ENCODE measurements at places on chromosomes 16 and 17.
A peak's percentile ranks its signal among the peaks of the same experiment; 100 is the strongest.

GRCh38 chr17:35373984-35374765 lies 754 bp upstream of the SLFN11 start:
- DNase-seq, result peak; percentile 44

DNA sequence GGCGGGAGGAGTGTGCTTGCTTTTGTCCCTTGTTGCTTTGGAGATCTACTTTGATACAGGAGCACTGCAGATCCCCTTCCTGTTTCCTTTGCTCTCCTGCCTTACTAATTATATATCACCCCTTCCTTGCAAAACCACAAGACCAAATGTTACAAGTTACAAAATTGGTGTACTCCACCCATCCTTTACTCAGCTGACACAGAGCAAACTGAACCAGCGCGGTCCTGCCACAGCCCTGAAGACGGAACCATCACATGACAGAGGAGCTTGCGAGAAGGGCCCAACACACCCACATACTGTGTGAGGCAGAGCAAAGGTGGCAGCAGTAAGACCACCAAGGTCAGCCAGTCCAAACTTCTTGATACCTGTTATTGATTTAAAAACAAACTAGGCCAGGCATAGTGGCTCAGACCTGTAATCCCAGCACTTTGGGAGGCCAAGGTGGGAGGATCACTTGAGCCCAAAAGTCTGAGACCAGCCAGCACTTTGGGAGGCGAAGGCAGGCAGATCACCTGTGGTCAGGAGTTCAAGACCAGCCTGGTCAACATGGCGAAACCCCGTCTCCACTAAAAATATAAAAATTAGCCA lies 33.2 kb downstream of the CYTH1 start:
- no peak for DNase-seq

GRCh38 chr16:52591471-52591870 lies 44.5 kb upstream of the TOX3 start:
- no peak for DNase-seq

GRCh38 chr17:63993368-63993985 lies 4.7 kb upstream of the PRR29 start:
- DNase-seq, result no peak

DNA sequence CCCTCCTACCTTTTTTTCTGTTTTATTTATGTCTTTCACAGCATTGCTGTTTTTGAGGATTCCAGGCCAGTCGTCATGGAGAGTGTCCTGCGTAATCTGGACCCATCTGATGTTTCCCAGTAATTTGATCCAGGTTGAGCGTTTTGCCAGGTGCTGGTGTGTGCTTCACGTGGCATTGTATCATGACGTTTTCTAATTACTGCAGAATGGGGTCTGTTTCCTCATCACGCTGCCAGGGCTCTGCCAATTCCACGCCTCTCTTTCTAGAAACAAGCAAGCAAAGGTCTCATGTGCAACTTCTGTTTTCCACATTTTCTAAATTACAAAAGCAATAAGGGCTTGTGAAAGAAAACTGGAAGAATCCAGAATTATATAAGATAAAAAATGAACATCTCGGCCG lies 28.3 kb upstream of the BHLHA9 start:
- DNase-seq, result peak; percentile 26

- DNase-seq, result no peak
These were observed 25.8 kb downstream of the WFDC1 start for GRCh38 chr16:84320511-84320910.

DNA sequence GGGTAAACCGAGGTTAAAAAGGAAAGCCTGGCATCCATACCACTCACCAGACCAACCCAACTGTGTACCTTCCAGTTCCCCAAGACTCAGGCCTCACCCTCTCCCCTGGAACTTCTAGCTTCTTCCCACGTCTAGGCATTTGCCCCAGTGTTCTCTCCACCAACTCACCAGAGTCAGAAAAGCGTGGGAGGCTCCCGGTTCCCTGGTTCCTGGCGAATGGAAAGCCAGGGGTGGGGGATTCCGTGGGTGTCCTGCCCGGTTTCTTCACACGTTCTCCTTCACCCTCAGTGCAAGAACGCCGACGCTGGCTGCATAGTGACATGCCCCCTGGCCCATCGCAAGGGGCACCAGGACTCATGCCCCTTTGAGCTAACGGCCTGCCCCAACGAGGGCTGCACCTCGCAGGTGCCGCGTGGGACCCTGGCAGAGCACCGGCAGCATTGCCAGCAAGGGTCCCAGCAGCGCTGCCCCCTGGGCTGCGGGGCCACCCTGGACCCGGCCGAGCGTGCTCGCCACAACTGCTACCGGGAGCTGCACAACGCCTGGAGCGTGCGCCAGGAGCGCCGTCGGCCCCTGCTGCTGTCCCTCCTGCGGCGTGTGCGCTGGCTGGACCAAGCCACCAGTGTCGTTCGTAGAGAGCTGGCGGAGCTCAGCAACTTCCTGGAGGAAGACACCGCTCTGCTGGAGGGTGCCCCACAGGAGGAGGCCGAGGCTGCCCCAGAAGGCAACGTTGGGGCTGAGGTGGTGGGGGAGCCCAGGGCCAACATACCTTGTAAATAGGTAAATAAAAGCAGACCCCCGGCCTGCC lies 1.7 kb downstream of the RNF151 start:
- DNase-seq, result no peak

DNA sequence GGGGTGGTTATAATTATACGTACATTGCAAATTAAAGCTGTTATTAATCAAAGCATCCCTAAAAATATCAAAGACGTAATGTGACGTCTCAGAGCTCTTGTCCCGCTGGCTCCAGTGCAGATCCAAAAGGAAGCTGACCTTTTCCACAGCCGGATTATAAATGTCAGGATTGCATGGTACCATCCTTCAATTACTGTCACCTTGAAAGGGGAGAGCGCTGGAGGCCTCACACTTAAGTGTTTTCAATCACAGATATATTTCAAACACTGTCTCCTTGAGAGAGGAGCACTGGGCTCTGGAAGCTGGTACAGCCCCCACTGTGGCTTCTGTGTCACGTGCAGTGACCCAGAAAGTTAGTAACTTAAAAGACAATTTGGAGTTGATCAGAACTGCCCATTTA lies 94.2 kb downstream of the AIPL1 start:
- DNase-seq, result no peak

DNA sequence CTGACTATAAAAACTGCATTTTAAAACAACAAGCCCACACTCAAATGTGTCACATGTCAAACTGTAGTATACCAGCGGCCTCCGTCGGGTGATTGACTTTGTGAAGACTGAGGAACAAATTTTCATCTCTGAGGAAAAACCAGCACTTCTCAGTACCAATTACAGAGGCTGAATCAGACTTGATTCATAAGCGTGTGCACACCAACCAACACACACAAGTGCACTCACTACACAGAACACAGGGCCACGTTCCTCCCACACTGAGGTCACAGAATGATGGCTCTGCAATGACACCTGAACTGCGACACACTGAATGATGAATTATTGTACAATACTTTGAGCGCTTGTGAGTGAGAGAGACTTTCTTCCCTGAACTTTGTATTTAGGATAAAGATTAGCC lies 29.6 kb downstream of the XPO6 start:
- DNase-seq, result peak; percentile 25

DNA sequence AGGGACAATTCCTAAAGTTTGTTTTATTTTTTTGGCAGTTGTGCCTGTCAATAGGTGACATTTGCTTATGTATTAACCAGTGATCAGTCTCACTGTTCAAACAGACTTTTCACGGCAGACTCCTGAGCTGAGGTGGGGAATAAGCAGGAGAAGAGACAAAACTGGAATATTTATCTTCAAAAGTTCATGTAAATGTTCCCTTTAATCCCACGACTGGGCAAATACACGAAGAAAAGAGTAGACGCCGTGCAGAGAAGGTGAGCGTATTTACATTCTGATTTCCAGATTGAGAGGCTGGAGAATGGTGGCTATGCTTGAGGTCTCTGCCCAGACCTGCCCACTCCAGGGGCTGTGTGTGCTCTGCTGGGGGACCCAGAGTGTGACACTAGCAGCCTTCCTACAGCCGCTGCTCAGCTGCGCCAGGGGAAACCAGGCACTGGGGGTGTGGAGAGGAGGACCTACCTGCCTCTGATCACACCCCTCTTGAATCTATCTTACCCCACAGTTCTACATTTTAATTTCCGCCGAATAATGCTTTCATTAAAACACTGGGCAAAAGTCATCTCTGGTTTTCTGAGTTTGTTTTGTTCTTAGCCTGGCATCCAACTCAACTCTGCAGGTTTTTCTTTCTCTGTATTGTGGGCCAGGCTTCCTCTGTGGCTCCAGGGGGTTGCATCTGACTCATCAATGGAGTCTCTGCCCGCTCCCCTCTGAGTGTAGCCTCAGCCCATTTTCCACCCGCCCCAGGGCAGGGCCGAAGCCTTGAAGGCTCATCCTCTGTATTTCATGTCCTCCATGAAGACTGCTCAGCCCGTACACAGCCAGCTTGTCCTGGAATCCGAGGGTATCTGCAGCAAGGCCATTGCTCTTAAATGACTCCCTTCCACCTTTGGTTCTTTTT lies 237.1 kb downstream of the NTN1 start:
- DNase-seq, result no peak

- no peak for DNase-seq
These were observed 190.7 kb downstream of the KATNIP start for GRCh38 chr16:27740496-27741201.

- DNase-seq, result peak; percentile 97
These were observed 16.5 kb downstream of the ADAM11 start for GRCh38 chr17:44775136-44775837.

DNA sequence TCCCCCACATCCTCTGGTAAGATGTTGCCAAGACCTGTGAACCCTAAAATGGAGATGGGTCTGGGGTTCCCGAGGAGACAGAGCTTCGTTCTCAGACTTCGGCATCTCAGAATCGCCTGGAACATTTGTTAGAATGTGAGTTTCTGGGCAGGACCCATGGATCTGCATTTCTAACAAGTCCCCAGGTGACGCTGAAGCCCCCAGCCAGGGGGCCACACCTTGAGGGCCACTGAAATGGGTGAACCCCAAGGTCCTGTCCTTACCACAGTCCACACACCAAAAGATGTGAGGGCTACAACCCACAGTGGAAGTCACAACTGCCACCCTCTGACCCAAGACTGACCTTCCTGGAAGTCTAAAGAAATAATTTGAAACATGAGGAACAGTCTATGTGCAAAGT lies 14.0 kb downstream of the MPP3 start:
- no peak for DNase-seq

DNA sequence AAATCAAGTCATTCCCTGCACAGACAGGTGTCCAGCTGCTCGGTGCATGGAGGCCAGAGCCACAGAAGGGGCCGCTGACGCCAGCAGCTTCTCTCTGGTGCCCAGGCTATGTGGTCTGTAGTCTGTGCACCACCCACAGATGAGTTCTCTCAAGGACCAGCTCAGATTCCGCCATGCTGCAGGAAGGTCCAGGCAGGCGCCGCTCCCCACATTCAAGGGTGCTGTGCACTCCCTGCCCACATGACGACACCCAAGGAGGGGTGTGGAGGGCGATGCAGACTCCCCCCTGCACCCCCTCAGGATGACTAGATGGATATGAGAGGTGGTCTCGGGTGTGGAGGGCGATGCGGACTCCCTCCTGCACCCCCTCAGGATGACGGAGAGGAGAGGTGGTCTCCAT lies 119.0 kb downstream of the ANKRD11 start:
- DNase-seq, result no peak

GRCh38 chr17:8016632-8017424 lies 14.4 kb downstream of the GUCY2D start:
- DNase-seq, result peak; percentile 20

DNA sequence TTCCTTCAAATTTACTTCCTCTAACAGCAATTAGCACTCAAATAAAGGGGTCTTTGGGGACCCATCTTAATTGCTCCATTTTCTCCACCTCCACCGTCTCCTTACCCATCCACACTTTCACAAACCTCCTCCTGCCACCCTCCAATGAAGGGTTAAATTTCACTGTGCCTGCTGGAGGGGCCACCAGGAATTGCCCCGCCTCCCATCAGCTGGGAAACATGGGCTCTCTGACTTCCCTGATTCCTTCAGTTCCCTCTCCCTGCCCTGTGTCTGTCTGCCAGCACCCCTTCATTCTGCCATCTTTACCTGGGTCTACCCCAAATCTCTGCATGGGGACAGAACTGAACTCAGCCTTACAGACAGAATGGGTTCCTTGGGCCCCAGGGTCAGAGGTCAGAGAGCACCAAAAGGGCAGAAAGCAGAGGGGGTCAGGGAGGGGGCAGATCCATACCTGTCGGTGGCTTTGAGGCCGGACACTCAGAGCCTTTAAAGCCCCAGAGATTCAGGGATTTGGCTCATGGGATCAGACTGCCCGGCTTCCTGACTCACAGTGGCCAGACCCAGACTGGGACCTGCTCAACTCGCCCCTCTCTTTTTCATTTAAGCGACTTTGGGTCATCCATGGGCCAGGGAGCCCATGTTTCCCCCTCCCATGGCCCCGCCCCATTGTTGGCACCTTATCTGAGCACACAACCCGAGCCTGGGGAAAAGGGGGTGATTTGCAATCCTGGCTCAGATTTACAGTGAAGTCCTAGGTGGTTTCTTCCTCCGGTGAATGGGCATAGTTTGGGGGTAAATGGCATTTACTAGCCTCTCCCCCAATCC lies 17.6 kb upstream of the SP2 start:
- no peak for DNase-seq

- DNase-seq, result no peak
These were observed 2.5 kb downstream of the TRIM47 start for GRCh38 chr17:75875940-75876189.

DNA sequence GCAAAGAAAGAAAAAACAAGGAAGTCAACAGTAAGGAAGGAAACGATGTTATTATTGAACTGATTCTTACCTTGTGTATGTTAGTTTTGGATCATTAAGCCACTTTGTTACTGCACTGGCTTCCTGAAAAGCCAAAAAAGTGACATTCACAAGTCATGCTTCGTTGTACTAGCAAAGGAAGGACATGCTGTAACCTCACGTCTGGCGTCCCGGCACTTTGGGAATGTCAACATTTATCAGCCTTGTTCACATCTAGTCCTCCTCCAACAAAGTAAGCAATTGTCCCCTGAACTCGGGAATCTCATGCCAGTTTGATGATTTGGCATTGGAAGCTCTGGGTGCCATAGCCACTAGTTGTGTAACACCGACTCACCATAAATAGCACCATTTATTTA lies 731 bp upstream of the MKS1 start:
- DNase-seq, result no peak

- no peak for DNase-seq
These were observed 14.7 kb downstream of the RPH3AL start for GRCh38 chr17:337866-338265.

GRCh38 chr16:3175157-3176093 lies 12.6 kb upstream of the OR1F1 start:
- no peak for DNase-seq

DNA sequence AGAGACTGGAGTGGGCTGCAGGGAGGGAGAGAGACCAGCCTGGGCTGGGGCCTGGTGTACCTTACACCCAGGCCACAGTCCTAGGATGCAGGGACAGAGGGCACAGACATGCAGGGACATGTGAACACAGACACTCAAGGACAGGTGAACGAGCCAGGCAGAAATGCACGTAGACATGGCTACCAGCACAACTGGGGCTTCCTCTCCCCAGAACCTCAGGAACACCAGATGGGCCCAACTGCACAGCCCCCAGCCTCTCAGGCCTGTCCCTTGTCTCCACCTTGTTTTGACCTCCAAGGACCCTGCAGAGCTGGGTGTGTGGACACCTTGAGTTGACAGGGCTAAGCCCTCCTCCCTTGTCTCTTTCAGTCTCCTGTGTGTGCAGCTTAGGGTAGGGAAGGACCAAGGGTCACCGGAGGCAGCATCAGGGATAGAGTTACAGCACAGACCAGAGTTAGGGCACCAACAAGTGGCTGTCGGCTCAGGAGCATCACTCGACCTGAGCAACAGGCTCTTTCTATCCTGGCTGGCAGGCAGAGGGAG lies 9.2 kb downstream of the SEZ6 start:
- DNase-seq, result no peak

- DNase-seq, result no peak
These were observed 8.6 kb upstream of the METTL9 start for GRCh38 chr16:21590796-21591195.

- DNase-seq, result no peak
These were observed 18.3 kb upstream of the ABCA3 start for GRCh38 chr16:2358811-2359210.
